ENCODE measurements at places on chromosomes 3 and 15. TPM values are rescaled to one million over a fixed set of nuclear protein-coding genes. Genes with fewer than 3 reads are reported as not detected.

The TM6SF1 gene
- 12.4 TPM for total RNA-seq

The TRIM42 gene
- not detected for total RNA-seq

The SELENOT gene
- total RNA-seq: 104 TPM

The KAT2B gene
- 35.2 TPM for total RNA-seq

The ENTPD3 gene
- 1.1 TPM for total RNA-seq

The TNFAIP8L3 gene
- 7.4 TPM for total RNA-seq

The BDH1 gene
- 4.6 TPM for total RNA-seq

The LPP gene
- 210 TPM for total RNA-seq

The GABRA5 gene
- not detected for total RNA-seq

The CD200R1 gene
- total RNA-seq: 3.8 TPM

The FRMD5 gene
- total RNA-seq: 0.13 TPM

The ZIC1 gene
- not detected for total RNA-seq

The CEP97 gene
- total RNA-seq: 6.2 TPM

All from mesenteric fat pad (tissue), 1 donor.